GM23338 (cell line): ENCODE measurements at places on chromosomes 7 and 10.

DNA sequence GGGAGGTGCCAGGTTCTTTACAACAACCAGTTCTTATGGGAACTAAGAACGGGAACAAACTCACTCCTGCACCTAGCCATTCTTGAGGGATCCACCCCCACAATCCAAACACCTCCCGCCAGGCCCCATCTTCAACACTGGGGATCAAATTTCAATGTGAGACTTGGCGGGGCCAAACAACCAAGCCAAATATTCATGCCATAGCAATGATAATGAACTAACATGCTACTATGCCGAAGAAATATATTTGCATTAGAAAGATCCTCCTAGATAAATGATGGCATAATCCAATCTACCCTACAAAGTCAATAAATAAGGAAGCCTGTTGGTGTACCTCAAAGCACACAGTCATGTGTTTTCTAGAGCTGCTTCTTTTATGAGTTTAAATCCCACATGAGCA lies 57.6 kb downstream of the CCDC71L start:
- DNase-seq, result no peak

DNA sequence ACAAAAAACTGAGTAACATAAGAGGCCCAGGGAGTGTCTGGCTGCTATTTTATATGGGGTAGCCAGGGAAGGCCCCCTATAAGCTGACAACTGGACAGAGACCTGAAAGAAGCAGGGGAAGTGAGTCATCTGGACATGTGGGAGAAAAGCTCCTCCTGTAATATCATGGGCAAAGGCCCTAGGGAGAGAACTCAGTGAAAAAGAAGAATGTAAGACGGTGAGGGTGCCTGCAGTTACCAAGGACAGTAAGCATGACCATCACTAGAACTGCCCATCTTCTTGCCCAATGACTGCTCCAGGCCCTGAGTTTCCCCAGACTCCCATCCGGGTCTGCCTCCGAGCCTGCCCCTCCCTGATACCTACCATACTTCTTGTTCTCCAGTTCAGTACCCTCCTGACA lies 2.3 kb downstream of the ELMO1 start:
- DNase-seq, result no peak

GRCh38 chr7:45048748-45049147 lies 40.0 kb downstream of the NACAD start:
- no peak for DNase-seq

GRCh38 chr7:4805984-4806300 lies 30.5 kb downstream of the AP5Z1 start:
- no peak for DNase-seq

- no peak for DNase-seq
Observed at GRCh38 chr7:139232904-139233303, 1.9 kb downstream of the UBN2 start.

DNA sequence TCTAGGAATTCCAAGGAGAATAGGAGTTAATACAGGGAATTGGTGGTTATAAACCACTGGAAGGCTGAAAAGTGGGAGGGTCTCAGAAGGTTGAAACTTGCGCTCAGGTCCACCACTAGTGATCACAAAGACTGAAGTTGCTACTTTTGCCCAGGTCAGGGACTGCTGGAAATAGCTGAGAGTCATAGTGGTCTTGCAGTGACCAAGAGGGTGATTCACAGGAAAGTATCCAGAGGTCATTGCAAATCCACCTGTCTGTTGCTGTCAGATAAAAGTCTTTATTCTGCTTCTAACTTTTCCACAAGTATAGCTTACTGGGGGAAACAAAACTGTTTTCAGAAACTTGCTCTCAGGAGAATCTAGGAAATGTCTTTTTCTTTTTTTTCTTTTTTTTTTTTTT lies 211.5 kb upstream of the PRSS1 start:
- DNase-seq, result no peak

- peak; percentile 39 for DNase-seq
Observed at GRCh38 chr7:3754493-3755341, 453.7 kb downstream of the SDK1 start.

GRCh38 chr10:114758331-114758730 lies 63.2 kb upstream of the FHIP2A start:
- no peak for DNase-seq

GRCh38 chr10:79070606-79071395 lies 2.0 kb downstream of the ZMIZ1 start:
- DNase-seq, result peak; percentile 68

DNA sequence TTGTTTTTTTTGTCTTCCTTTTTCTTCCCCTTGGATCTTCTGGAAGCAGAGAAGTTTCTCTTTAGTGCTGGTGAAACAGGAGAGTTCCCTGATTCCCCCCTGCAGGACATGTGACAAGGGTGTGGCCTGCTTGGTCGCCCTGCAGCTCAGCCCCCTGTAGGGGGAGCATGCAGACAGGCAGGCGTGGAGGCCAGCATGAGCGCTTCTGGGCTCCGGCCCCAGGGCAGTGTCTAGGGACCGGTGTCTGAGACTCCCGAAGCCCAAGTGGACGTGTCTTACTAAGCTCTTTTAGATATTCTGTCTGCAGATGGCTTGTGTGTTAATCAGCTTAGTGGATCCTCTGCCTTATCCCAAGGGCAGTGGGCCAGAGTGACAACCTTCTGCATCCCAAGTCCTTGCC lies 26.1 kb downstream of the PRSS58 start:
- peak; percentile 79 for DNase-seq

DNA sequence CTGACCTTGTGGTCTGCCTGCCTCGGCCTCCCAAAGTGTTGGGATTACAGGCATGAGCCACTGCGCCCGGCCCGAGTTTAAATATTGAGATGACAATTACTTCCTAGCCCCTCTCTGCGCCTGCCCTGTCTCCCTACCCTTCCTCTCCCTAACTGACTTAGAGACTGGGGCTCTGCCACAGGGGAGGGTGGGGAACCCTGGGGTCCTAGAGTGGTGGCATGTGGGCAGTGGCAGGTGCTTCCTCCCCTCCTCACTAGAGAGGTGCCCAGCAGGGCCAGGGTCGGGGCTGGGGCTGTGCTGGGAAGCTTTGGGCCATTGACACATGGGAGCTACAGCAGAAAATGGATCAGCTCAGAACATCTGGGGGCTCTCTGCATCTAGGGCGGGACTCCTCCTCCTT lies 7.0 kb upstream of the ACHE start:
- no peak for DNase-seq

DNA sequence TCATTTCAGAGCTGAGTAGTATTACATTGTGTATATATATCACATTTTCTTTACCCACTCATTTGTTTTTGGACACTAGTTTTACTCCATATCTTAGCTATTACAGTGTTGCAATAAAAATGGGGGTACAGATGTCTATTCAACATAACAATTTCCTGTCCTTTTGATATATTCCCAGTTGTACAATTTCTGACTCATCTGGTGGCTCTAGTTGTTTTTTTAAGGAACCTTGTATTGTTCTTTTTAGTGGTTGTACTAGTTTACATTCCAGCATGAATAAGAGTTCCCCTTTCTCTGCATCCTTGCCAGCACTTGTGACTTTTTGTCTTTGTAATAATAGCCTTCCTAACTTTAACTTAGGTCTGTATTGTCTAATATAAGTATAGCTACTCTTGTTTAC lies 739.9 kb downstream of the XPNPEP1 start:
- no peak for DNase-seq

- DNase-seq, result peak; percentile 38
Observed at GRCh38 chr10:14010101-14010558, 320.6 kb downstream of the FRMD4A start.

DNA sequence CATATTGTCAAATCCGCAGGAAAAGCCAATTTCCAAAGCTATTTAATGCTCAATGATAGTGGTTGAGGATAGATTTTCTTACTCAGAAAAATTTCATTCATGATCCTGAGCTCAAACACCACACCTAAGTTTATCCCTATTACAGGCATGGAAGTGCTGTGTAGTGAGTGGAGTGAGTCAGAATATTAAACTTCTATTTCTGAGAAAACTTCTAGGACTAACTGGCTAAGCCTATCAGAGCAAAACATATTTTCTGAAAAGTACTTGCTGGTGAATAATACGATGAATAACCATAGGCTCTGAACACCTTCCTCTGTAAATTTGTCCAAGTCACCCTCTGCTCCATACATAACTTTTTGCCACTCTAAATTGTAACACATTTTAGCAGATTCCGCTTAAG lies 221.5 kb downstream of the SUGCT start:
- DNase-seq, result no peak

DNA sequence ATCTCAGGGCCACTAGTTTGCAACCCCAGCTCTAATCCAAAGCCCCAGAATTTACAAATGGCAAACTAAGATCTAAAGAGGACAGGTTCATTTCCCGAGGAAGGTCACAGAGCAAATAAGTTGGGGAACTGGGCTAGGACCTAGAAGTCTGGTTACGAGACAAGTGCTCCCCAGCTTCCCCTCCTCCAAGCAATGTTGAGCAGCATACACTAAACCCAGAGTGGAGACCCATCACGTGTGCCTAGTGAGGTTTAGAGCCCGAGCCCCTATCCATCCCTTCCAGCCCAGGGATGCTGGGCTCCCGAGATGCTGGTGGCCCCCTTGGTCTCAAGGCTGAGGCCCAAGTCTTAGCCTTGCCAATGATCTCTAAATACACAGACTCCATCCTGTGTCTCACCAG lies 209.5 kb upstream of the ZMIZ1 start:
- no peak for DNase-seq

- no peak for DNase-seq
Observed at GRCh38 chr10:49645417-49645816, 31.6 kb downstream of the CHAT start.

GRCh38 chr7:110947408-110947807 lies 143.5 kb upstream of the LRRN3 start:
- no peak for DNase-seq

- no peak for DNase-seq
Observed at GRCh38 chr10:13716081-13717071, 129.6 kb downstream of the PRPF18 start.

DNA sequence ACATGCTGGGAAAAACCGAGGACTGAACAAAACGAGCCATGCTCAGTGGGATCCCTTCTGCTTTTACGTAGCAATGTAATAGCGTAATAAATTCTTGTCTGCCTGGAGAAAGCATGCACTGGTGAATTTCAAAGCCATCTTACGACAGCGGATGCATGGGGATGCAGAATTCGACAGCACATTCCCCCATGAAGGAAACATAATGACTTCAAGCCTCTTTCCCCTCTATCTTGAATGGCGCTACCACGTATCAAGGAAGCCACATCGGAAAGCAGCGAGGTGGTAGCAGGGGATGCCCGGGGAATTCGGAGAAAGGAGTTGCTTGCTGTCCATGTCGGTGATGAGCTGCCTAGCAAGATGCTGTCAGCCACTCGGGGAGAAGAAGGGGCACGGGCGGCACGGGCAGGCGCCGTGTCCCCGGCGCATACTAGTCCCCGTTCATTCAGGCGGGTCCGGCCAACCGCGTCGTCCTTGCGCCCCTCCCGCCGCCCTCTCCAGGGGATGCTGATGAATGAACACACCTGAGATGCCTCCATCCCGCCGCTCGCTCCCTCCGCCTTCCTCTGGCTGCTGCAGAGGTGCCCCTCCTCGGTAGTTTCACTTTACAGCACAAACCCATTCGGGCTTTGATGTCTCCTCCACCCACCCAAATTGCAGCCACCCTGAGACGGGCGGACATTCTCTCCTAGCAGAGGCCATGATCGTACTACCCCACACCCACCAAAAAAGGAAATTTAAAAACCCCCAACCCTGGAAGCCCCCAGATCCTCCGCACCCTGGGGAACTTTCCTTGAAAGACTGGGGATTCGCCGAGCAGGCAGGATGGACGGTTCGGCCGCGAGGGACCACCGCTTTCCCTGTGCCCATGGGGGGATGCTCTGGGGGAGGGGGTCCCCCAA lies 644 bp downstream of the SORBS1 start:
- DNase-seq, result peak; percentile 74

GRCh38 chr7:137684776-137685175 lies 162.0 kb downstream of the DGKI start:
- no peak for DNase-seq

GRCh38 chr10:69073026-69073425 lies 14.9 kb upstream of the SRGN start:
- DNase-seq, result no peak

GRCh38 chr7:158573310-158573709 lies 14.3 kb downstream of the PTPRN2 start:
- no peak for DNase-seq

- peak; percentile 98 for DNase-seq
Observed at GRCh38 chr7:91264046-91264923, at the start of gene FZD1. Gene FZD1, plus strand, starts transcription at chr7:91264433. Its CDS starts 448 bp downstream, at chr7:91264881.

DNA sequence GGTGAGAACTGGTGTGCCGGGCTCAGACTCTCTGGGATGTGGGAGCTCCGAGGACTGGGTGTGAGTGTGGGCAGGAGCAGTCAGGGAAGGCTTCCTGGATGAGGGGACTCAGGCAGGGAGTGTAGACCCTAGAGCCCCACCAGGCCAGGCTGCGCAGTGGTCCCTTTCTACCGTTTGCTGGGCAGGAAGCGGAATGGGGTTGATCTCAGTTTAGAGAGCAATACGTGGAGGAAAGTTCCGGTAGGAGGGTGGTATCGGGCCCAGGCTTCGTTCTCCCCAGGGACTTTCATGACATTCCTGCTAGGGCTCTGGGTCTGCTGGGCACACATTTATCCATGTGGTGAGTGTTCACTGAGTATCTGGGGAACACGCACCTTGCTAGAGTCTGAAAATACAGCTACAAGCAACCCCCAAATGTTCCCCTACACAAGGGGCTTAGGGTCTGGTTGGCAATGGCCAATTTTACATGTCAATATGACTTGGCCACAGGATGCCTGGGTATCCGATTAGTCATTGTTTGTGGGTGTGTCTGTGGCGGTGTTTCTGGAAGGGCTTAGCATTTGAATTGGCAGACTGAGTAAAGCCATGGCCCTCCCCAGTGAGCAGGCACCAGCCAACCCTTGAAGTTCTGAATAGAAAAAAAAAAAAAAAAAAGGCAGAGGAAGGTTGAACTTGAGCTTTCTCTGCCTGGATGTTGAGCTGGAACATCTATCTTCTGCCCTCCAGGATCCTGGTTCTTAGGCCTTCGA lies 20.8 kb downstream of the GHRHR start:
- DNase-seq, result peak; percentile 80

- DNase-seq, result no peak
Observed at GRCh38 chr10:87646192-87646909, 13.3 kb upstream of the PAPSS2 start.

GRCh38 chr7:28879105-28879504 lies 79.0 kb downstream of the TRIL start:
- DNase-seq, result no peak

DNA sequence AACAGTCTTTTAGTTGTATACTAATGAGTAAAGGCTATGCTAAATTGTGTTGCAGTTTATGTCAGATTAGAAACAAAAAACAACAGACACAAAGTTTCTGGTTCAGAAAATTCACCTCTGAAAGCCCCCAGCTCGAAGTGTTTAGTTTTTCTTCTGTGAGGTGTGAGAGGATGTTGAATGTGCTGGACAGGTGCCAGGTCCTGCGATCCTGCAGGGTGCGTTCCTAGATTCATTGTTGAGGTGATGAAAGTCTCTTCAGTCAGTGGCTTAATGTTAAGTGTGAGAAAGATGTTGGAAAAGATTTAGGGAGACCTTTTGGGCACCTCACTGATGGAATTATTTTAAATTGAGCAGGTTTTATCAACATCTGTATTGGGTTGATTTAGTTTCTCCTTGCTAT lies 287.3 kb downstream of the SDK1 start:
- no peak for DNase-seq

- no peak for DNase-seq
Observed at GRCh38 chr7:46454816-46455215, 533.7 kb upstream of the IGFBP3 start.

- no peak for DNase-seq
Observed at GRCh38 chr7:36147361-36147760, 5.7 kb upstream of the EEPD1 start.
